ENCODE measurements at places on chromosomes 7 and 10.

DNA sequence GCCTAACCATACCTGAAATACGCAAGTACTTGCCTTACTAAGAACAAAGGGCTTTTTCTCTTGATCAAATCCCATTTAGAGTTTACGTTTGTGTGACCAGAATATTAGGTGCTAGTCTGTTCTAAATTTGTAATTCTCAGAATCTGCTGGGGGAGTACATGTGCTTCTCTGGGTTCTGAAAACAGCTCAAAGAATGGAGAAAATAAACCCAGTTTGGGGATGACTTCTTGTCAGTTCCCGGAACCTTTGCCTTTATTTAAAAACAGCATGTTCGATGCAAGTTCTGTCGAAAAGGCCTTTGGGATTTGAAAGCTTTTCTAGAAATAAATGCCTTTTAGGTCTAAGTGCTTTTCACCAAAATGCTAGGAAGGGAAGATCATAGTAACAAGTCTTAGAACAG, 147.0 kb downstream of the ARID5B start:
- no peak for DNase-seq

DNA sequence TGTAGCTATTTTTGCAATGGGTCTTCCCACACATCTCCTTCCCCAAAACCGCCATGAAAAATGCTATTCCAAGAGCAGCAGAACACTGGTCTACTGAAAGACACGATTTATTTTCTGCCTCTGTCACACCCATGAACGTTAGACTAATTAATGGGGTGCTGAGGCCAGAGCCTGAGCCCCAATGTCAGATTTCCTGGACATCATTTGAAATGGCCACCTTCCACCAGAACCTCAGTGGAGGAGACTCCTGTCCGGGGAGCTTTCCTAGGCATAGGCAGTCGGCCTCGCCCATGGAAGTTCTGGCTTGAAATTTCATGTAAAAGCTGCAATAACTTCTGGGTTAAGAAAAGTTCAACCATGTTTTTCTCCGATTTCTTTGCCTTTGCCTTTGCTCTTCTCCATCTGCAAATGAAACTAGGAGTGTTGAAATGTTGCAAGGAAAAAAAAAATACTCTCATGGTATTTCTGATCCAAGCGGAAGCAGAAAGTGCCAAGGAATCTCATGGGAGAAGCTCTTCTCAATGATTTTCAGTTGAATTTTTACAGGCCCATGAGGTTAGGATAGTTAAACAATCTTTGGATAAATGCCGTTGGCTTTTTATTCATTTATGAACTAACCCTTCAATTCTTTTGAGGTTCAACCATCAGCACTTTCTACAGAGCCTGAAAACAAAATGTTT, 570.8 kb upstream of the MGMT start:
- no peak for DNase-seq

- DNase-seq, result no peak
Measured at GRCh38 chr10:1209355-1209979, 153.3 kb downstream of the WDR37 start.

- DNase-seq, result peak; percentile 95
Measured at GRCh38 chr10:79488336-79488735, 24.0 kb upstream of the EIF5AL1 start.

DNA sequence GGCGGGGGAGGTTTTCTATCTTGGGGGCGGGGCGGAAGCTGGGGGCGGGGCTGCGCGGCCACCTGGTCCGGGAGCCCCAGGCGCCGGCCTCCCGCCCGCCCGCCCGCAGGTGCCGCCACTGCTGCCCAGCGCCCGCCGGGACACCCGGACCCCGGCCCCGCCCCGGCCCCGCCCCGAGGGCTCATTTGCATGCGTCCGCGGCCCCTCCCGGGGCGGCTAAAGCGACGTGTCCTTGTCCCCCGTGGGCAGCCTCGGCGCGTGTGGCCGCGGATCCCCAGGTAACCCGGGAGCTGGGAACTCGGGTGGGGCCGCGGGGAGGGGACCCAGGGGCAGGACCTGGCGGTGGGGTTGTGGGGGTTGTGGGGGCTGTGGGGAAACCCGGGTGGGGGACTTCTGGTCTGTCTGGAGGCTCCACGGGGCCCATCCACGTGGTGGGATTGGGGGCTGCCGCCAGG, at the start of gene BHLHA15:
BHLHA15 (plus strand) TSS at position 219 of the 455 bp plus-strand sequence. CDS start 871 bp downstream, outside the sequence.
- no peak for DNase-seq

- DNase-seq, result no peak
Measured at GRCh38 chr7:69192134-69192533, 406.1 kb upstream of the AUTS2 start.

DNA sequence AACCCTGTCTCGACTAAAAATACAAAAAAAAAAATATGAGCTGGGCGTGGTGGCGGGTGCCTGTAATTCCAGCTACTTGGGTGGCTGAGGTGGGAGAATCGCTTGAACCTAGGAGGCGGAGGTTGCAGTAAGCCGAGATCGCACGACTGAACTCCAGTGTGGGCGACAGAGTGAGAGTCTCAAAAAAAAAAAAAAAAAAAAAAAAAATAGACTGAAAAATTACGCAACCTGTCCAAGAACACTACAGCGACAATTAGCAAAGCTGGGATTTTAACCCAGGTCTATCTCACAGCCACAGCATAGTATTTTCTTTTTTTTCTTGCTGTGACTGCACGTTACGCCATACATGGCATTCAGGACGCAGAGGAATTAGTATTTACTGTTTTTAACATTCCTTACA, 1.1 kb upstream of the RABGEF1 start:
- no peak for DNase-seq

DNA sequence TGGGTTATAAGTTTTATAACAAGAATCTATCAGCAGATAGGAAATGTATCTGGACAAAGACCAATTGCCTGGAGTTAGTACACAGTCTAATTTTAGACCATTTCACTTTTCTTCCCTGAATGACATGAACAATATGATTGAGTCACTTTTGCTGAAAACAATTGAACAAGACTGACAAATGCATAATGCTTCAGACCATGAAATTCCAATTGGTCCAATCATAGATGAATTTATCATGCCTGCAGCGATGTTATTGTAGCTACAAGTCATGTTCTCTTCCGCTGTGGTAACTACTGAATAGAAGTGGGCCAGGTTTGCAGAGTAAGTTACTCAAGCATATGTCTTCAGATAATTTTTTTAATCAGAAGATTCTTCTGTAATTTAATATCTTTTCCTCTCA, 73.4 kb downstream of the VSTM2A start:
- DNase-seq, result no peak

- DNase-seq, result peak; percentile 68
Measured at GRCh38 chr10:310976-311639, 175.9 kb downstream of the ZMYND11 start.

GRCh38 chr7:92815412-92815811, 21.0 kb downstream of the CDK6 start:
- no peak for DNase-seq

DNA sequence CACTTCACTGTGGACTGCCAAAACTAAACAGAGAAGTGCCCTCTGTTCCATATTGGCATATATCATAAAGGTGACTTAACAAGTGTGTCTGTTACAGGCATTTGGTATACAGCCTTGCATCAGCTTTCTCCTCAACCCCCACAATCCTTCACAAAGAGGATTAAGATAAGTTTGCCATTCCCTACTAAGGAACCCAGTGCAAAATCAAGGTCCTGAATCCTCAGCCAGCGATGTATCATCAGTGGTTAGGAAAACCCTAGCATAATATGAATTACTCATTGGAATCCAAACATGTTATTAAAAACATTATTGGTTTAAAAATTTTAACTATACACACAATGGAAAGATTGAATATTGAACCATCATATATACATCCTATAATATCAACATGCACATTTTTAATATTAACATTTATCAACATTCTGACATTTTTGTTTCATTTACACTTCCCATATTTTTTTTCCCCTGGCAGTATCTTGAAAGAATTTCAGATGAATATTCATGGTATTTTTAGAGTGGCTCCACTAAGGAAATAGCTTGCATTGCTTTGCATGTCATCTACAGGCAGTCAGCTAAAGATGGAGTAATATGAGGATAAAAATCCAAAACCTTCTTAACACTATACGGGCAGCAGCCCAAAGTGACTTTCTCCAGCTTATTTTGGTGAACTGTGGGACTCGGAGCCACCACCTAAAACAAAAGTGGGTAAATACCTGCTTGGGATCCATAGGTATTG, 215.6 kb upstream of the CHRM2 start:
- peak; percentile 77 for DNase-seq

GRCh38 chr10:114273910-114274309, 34.9 kb downstream of the VWA2 start:
- DNase-seq, result no peak

GRCh38 chr7:140992422-140992821, 22.3 kb downstream of the MRPS33 start:
- no peak for DNase-seq

GRCh38 chr10:107444443-107444842, 279.9 kb upstream of the SORCS1 start:
- no peak for DNase-seq

DNA sequence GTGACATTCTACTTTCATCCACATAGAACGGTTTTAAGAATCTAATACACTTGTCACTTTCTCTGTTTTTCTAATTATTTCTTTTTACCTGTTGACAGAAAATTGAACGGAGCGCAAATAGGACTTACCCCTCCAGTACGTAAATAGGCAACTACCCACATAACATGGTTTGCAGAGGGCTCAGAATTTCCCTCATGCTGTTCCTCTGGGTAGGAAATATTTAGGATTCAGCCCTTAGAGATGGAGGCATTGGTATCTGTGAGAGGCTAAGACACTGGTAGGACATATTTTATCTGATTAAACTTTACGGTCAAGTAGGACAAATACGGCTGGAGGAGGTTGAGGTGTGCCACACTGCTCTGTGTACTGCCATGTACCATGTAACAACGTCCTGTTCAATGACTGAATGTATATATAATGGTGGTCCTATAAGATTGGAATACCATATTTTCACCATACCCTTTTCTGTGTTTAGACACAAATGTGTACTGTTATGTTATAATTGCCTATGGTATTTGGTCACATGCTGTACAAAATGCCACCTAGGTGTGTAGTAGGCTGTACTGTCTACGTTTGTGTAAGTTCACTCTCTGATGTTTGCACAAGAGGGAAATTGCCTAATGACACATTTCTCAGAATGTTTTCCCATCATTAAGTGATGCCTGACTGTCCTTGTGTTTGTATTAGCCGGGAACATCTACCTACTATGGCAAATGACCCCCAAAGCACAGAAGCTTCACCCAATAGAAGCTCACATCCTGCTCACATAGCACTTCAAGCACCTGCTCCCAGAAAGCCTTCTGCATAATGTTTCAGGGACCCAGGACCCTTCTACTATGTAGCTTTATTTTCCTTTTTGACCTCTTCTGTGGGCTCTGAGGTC, 429.4 kb upstream of the AKR1E2 start:
- DNase-seq, result no peak

GRCh38 chr10:96211764-96212163, 59.6 kb downstream of the BLNK start:
- no peak for DNase-seq

DNA sequence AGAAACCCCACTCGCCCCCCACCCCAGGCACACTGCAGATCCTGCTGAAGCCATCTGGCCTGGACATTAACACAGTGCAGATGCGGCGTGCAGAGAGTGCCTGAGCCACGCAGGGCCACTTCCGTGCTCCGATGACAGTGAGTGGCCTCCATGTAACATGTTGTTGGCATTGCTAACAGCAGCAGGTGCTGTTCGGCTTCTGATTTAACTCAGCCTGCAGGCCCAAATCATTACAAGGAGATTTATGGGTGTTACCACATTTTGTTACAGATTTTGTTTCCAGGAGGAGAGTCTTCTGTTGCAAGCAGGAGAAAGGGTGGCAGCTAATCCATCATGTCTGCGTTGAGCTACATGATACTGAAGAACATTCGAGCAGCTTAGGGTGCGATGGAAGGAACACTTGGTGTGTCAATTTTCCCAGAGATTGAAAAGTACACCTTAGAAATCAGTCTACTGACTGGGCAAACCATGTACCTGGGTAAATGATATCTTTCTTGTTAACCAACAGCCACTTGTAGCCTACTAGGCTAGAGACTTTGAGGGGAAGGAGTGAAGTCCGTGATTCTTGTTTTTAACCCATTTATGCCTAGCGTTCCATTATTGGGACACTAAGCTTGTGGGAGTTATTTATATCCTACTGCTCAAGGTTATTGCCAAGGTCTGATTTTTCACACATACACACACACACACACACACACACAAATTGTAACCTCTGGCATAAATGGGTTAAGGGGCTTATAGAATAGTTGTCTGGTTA, 90.0 kb downstream of the JCAD start:
- DNase-seq, result no peak

DNA sequence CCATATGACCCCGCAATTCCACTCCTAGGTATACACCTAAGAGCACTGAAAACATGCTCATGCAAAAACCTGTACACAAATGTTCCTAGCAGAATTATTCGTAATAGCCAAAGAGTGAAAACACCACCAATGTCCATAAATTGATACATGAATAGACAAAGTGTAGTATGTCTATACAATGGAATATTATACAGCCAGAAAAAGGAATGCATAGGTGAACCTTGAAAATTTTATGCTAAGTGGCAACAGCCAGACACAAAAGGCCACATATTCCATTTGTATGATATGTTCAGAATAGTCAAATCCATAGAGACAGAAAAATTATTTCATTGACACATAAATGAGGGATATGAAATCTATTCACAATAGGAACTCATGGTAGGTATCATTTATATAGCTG, 81.0 kb upstream of the NOBOX start:
- DNase-seq, result no peak

DNA sequence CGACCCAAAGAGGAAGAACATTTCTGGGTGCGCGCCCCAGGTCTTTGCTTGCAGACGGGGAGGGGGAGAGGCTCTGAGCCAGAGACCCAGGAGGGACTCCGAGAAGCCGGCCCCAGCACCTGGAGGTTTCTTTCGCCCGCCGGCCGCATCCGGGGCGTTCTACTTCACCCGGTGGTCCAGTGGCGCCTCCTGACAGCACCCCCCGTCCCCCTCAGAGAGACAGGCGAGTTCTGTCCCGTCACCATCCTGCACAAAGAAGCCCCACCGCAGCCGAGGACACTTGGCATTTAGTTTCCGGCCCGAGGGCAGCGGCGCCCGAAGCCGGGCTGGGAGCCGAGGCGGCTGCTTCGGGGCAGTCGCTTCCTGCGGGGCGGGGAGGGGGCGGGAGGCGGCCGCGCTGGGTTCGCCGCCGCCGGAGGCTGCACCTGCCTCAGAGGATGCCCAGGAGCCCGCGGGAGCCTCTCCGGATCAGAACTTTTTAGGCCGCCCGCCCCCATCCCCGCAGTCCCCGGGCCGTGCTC, at the start of gene TMEM178B:
TMEM178B (plus strand) TSS at position 424 of the 521 bp plus-strand sequence.
- no peak for DNase-seq

GRCh38 chr10:4255751-4256150, 470.7 kb upstream of the KLF6 start:
- DNase-seq, result peak; percentile 56

GRCh38 chr7:85392326-85392725, 205.5 kb upstream of the SEMA3D start:
- DNase-seq, result no peak

DNA sequence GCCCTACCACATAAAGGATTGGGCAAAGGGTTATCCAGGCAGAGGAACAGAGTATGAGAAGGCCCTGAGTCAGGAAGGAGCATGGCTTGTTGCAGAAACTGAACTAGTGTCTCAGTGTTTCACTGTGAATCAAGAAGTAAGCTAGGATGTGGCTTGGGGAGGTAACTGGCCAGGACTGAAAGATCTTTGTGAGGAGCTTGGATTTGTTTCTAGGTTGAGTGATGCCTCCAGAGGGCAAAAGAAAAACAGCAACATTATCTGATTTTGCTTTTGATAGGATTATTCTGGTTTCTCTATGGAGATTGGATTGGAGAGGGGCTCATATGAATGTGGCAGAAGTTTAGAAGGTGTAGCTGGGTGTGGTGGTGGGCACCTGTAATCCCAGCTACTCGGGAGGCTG, 137.9 kb upstream of the HDAC9 start:
- DNase-seq, result peak; percentile 14
